ENCODE measurements at places on chromosomes 2 and 18. TPM values are rescaled to one million over a fixed set of nuclear protein-coding genes. Genes with fewer than 3 reads are reported as not detected.

DNA sequence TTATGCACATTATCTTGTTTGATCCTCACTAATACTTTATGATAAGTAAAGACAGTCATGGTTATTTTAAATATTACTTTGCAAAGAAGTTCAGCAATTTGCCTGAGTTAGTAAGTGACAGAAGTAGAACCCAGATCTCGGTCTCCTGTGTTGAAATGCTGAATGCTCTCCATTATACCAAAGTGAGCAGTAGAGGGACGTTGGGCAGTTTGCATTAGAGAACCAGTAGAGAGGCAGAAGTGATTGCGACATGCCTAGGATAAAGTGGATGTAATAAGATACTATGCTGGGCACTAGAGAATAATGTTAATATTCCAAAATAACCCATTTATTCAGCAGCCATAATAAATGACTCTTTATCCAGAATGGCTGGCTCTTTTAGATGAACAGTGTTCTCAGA lies 201.0 kb downstream of the PMAIP1 start:
- DNase-seq = no peak

- DNase-seq = no peak
These were observed 24.8 kb downstream of the LYPD1 start for GRCh38 chr2:132645176-132645575.

DNA sequence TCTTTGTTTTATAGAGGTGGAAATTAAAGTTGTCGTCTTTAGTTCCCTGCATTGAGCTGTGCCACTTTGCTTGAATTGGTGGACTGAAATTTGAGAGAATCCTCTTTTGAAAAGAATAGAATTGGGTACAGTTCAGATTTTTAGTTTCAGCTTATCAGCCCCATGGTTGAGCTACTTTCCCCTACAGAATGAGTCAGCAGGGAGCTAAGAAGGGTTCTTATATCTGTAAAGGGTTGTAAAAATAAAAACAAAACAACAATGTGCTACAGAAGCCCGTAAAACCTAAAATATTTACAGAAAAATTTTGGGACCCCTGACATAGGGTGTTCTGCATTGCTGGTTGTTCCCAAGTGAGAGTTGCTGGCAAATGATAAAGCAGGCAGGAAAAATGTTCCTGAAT lies 12.6 kb downstream of the SLC20A1 start:
- DNase-seq = no peak

DNA sequence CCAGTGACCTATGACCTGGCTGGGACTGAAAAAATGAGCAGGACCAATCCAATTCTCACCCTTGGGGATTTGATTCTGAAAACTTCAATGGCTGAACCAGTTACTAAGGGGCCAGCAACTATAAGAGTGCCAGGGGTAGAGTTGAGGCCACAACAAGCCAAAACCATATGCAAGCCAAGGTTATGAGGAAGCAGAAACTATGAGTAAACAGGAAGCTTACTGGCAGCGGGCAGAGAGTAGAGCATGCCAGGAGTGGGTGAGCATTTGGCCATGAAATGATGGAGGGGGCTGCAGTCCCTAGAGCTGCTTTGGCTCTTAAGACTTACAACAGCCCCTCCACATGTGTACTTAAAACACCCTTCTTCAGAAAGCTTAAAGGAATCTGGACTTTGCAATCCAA lies 82.4 kb downstream of the RBMS1 start:
- no peak for DNase-seq

- no peak for DNase-seq
These were observed 61.1 kb downstream of the GATA6 start for GRCh38 chr18:22230471-22230945.

- no peak for DNase-seq
These were observed 217.9 kb upstream of the RAB6C start for GRCh38 chr2:129761569-129762021.

DNA sequence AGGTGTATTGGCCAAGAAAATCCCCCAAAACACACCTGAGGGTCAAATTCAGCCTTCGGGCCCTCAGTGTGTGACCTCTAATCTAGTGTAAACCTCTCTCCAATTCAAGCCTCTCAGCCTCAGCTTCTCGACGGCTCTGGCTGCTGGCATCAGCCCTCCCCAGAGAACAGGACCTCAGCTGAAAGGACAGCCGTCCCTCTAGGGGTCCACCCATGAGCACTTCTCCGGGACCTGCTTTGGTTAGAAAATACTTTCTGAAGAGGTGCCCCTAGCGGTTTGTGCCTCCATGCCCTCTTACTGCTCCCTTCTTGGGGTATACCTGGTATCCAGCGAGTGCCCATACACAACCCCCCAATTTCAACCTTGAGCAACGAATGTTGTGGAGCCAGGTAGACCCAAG lies 48.8 kb downstream of the INHBB start:
- DNase-seq = no peak

RNF125 gene
- polyA plus RNA-seq = 12.2 TPM

GFPT1 gene
- polyA plus RNA-seq = 34.8 TPM

Measured in muscle of arm (tissue), 14 donors.